ENCODE measurements at places on chromosomes 5 and 9.

DNA sequence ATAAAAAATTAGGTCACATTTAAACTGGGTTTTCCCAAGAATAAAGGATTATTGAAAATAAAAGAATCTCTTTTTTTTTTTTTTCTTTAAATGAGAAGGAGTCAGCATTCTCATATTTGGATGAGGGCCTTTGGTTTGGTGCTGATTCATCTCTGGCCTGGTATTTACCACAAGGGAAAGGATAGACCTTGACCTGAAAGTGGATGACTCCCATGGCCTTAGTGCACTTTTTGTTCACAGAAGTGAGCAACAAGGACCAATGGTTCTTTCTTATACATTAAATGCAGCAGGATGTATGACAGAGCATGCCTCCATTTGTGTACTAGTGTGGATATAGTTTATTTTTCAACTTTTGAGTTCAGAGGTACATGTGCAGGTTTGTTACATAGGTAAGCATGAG is 6.9 kb downstream of the YTHDC2 start:
- DNase-seq: no peak

DNA sequence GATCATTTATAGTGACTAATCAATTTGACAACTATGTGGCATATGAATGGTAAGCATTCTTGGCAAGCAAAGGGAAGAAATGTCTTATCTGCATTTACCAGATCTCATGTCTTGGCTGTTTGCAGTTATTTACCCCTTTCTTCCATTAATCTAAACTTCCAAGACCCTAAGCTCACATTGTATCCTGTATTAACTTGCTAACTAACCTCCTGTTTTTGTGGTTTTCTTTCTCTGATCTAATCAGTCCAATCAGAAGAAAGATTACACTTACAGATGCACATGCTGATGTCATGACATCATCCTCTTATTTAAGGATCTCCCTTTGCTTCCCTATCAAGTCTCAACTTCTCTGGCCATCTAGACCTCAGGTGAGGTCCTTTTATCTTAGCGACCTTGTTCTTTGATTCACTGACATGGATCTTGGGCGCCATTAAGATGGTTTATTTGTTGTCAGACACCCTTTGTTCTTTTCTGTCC is 95.5 kb downstream of the F2RL2 start:
- DNase-seq: no peak

- DNase-seq: no peak
Measured at GRCh38 chr5:109467058-109467457, 57.3 kb upstream of the PJA2 start.

DNA sequence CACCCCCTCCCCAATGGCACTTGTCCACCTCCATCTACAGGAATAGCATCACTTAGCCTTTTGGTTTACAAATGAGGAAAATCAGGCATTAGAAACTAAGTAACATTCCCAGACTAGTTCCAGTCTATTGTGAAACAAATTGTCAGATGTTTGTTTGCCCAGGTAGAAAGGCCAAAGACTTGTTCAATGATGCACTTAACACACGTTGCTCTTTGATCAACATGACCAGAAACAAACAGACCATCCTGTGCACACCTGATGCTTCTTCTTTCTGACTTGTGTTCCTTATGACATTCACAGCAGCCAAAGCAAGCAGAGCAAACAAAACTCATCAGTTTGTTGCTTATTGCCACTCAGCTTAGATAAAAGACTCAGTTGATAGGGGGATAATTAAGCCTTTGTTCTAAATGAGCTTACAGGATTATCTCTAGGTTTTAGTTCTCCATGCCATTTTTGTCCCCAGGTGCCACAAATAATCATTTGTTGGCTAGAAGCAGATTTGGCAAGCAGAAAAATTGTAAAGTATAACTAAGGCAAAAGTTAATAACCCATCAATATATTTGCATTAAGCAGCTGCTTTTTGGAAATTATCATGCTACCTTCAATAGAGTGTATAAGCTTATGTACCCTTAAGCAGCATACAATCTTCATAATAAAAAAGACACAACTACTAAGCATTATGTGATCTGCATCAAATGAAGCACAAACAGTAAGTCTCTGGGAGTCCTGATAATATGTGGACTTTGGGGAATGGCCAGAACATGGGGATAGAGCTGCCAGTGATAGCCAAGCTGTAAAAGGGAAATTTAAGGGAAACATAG is 26.3 kb upstream of the FST start:
- DNase-seq: no peak

GRCh38 chr5:121408778-121409177 is 442.9 kb upstream of the FTMT start:
- DNase-seq: no peak

GRCh38 chr9:21381448-21382339 is 3.5 kb downstream of the IFNA2 start:
- DNase-seq: no peak

GRCh38 chr5:148384380-148384737 is 601 bp downstream of the FBXO38 start:
- DNase-seq: no peak

DNA sequence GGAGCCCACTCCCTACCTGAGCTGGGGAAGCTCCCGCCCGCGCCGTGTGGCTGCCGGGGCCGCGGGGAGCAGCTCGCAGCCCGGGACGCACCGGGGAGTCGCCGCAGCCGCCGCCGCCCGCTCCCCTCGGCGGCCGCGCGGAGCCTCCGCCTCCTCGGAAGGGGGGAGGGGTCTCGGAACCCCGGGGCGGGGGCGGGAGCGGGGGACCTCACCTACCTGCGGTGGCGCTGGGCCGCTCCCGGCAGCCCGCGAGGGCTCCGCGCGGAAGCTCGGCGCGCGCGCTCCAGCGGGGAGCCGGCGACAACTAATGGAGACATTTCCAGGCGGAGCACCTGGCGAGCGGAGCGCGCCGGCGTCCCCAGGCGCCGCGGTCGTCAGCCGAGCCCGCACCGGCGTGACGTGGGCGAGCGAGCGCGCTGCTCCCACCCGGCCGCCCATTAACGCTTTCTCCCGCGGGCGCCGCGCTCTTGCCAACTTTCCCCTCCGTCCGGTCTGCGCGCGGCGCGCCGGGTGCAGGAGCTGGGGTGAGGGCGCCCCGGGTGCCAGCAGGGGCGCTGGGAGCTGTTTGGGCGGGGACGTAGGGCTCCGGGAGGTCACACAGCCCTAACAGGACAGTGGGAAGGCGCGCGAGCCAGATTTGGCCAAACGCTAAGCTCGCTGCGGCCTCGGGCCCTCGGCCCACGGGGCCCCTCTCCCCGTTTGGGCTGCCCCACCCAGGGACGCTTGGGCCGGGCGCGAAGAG is 4.3 kb upstream of the IRX4 start:
- no peak for DNase-seq

GRCh38 chr5:69084195-69084594 is 9.6 kb upstream of the SLC30A5 start:
- DNase-seq: no peak

DNA sequence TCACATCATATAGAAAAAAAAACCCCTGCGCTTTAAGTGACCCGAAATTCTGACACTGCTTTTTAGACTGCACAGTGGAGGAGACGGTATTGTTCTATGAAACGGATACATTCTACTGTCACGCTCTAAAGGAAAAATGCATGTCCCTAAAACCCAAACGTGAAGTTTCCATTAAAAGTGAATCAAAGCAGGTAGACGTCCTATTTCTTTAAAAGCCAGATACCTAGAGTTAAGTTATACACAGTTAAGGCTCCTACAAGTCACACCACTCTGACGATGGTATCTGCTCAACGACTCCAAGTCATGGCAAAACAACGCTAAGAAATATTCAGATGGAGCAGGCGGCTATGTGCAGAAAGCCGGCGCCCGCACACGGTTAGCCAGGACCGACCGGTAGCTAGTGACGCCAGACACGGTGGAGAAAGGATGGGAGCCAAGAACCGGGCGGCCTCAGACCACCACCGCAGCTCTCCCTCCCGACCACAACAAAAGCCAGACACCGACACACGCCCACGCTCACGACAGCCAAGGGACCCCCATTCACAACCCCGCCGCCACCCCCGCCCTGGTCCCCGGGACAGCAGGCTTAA is 734 bp downstream of the SKP1 start:
- peak; percentile 13 for DNase-seq

GRCh38 chr5:106415541-106415940 is 1255.2 kb downstream of the EFNA5 start:
- DNase-seq: no peak

DNA sequence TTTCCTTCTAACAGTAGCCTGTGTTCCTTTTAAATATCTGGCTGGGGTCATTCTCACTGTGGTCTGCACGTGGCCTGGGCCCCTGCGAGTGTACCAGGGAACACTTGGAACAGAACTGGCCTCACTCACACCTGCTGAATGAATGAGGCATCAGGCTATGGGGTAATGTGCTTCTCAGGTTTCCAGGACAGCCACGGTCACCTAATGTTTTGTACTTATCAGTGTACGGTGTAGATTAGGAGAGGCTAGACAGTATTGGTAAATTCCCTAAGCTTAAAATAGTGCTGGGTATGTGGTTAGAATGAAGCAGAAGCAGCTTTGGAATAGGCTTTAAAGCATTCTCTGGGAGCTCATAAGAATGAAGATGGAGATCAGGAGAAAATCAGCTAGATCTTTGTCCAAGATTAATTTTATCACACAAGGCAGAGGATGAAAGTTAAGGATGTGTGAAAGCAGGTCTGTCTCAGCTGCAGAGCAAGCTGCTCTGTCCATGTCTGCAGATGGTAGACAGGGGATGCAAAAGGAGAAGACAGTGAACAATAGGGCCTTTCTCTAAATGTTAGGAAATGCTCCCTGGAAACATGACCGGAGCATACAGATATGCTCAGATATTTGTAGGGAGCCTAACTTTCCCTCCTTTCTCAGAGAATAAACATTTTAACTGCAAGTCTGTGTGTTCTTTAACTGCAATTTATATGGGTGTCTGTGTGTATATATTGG is 267.5 kb downstream of the NR3C1 start:
- no peak for DNase-seq

DNA sequence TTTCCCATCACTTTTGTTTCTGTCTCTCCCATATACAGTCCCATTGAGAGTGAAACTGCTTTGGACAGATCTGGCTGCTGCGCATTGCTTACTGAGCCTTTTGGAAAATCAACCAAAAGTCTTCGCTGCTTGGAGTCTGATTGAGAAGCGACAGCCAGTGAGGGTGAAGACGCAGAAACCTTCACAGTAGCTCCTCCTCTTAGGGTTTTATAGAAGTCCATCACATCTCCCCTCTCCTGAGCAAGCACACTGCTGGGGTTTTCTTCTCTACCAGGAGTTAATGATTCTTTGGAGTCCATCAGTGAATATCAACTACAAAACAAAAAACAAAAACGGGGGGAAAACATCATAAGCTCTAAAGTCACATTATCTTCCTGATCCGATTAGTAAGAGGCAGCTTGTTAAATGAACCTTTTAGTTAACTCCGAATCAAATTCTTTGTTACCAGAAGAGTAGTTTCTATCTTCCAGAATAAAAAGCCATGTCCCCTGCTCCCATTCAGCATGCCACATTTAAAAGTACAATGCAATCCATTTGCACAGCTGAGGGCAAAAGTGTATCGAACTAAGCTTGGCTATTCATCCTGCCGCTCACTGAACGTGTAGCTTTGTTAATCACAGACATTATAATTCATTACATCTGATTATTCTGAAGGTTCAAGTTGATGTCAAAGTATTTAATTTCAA is 2.8 kb downstream of the NR3C1 start:
- no peak for DNase-seq

DNA sequence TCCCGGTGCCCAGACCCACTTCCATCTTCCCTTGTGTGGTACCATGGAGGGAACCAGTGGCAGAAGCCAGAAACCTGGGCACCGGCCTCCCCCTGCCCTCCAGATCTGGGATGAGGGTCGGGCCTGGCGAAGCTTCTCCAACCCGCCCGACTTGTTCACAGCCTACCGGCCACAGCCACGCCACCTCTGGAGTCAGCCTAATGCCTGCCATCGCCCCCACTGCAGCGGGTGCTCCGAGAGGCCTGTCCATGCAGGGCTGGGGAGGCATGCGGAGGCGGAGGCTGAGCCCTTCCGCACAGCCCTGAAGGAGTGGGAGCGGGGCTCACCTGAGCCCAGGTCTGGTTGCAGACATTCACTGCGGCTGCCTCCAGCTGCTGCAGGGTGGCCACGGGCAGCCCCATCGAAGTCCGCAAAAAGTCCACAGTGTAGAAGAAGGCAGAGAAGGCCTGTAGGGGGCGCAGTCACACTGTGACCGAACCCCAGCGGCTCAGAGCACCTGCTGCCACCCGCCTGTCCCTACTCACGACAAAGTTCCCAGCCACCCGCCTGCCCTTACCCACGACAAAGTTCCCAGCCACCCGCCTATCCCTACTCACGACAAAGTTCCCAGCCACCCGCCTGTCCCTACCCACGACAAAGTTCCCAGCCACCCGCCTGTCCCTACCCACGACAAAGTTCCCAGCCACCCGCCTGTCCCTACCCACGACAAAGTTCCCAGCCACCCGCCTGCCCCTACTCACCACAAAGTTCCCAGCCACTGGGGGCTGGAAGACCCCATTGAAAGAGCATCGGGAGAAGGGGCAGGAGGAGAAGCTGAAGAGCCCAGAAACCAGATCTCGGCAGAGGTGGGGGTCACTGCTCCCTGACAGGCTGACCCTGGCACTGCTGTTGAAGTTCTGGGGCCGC is 3.8 kb upstream of the NPDC1 start:
- peak; percentile 94 for DNase-seq

GRCh38 chr5:176772271-176773210 is 37.8 kb upstream of the UNC5A start:
- DNase-seq: no peak

- no peak for DNase-seq
Measured at GRCh38 chr9:26813247-26813646, 79.4 kb downstream of the CAAP1 start.

GRCh38 chr9:85263288-85263687 is 478.5 kb downstream of the AGTPBP1 start:
- no peak for DNase-seq

DNA sequence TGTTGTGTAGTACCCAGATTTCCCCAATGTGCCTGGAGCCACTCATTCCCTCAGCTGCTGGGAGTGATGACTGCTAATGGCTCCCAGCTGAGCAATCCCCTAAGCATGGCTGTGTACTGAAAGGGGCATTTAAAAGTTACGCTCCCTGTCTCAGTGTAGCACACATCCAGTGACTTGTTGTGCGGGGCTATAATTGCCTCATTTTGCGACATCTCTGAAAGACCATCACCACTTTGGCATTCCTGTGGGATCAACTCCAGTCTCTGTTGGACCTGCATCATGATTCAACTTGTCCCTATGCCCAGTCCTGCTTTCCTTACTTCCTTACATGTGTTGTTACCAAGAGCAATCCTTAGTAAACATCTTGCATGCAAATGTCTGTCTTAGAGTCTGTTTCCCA is 201.2 kb upstream of the MPDZ start:
- DNase-seq: no peak

Data from HuH-7.5 (cell line).